ENCODE measurements at places on chromosomes 1 and 21.

- no peak for DNase-seq
Measured at GRCh38 chr1:203371288-203371687, 20.4 kb upstream of the FMOD start.

DNA sequence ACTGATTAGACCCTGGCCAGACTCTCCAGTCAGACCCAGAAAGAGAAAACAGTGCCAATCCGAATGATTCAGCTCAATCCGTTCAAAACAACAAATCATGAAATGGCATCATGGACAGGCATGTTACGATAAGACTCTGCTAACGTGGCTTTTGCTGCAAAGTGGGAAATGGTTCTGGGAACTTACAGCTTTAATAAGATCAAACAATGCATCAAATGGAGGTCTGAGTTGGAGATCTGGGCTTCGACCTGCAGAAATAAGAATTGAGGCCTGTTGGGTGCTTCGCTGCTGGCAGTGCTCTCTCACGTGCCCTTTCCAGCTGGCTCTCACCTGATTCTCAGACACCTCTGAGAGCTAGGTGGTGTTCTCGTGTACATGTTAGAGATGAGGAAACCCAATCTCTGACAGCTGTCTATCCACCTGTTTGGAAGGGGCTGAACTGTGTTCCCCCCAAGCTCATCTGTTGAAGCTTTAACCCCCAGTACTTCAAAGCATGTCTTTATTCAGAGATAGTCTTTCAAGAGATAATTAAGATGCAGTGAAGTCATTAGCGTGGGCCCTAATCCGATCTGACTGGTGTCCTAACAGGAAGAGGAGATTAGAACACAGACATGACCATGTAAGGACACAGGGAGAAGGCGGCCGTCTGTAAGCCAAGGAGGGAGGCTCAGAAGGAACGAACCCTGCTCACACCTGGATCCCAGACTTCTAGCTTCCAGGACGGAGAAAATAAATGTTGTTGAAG, 45.5 kb upstream of the ETS2 start:
- no peak for DNase-seq

GRCh38 chr1:234221601-234222000, 151.7 kb upstream of the COA6 start:
- DNase-seq, result no peak

DNA sequence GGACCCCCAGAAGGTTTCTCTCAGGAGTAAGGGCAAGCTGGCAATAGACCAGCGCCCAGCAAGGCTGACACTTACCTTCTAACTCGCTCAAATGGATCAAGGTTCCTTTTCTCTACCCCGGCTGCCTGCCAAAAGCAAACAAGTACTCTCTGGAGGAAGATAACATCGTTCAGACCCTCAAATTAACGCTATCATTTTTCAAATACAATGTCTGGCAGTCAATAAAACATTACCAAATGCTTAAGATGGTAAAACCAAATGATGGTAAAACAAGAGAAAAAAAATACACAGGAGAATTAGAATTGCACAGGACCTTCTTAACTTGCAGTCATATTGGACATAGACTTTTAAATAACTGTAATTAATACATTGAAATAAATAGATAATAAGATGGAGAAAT, 148.1 kb downstream of the SPATA46 start:
- no peak for DNase-seq

DNA sequence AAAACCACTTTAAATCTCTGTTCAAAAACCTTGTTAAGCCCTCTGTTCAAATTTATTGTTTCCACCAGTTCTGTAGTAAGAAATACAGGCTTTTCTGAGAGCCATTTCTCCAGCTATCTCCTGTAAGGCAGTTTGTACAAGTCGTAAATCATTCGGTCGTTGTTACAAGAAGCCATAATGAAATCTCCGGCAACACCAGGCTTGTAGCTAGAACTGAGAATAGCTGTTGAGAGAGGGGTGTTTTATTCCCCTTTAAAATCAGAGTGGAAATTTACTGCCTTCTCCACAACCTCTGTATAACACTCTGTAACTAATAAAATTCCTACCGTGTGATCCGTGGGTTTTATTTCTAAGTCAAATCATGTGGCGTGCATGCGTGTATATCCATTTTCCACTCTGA, 335.8 kb upstream of the KAZN start:
- no peak for DNase-seq

GRCh38 chr1:212288615-212289014, 3.4 kb downstream of the PPP2R5A start:
- DNase-seq, result peak; percentile 84

All from fibroblast of skin of back (primary cell).